ENCODE measurements at places on chromosomes 12 and 14. TPM values are rescaled to one million over a fixed set of nuclear protein-coding genes. Genes with fewer than 3 reads are reported as not detected.
A peak's percentile ranks its signal among the peaks of the same experiment; 100 is the strongest.

KRT3 gene
- not detected for total RNA-seq

GRCh38 chr12:99367181-99367580 is 280.4 kb upstream of the GARIN6 start:
- H3K27ac ChIP-seq: no peak overlapping the region
- no peaks in the 10 kb centered on the region for H3K36me3 ChIP-seq
- H3K27me3 ChIP-seq: no peaks in the 10 kb centered on the region
- no peak for DNase-seq
- no peaks in the 10 kb centered on the region for H3K4me1 ChIP-seq
- H3K4me3 ChIP-seq: no peak overlapping the region

GLT1D1 gene
- 4.4 TPM for total RNA-seq

PSME1 gene
- total RNA-seq: 53.9 TPM

SLC38A1 gene
- total RNA-seq: 281 TPM

DNA sequence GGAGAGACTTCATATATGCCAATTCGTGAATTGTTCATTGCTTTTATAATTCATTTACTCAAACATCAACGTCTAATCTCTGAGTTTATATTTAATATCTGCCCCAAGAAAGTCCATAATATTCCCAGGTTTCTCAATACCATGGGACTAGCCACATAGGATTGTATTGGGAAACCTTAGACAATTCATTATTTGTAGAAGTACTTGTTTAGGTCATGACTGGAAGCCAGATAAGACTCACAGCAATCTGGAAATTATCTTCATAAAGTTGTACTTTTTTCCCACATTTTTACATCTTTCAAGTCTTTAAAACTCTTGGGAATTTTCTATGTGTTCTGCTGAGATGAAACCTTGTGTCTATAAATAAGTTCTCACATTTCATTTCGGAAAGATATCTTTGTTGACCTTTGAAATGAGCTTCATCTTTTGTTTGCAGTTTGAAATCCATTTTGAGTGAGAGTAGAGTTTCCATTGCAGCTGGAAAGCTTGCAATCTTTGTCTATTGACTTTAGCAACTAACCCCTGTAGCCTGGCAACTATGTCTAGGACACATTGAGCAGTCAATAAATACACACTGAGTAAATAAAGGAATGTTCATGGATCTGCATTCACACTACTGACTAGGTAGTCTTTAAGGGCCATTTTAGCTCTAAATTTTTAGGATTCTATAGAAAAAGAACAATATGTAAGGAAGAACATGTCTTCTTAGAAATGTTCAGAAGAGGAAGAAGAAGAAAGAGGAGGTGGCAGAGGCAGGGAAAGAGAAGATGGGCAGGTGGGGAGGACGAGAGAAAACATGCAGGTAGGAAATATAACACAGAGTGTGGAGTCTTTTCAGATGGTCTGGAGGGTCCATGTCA is 154.4 kb downstream of the LRIG3 start:
- H3K27ac ChIP-seq: no peak overlapping the region
- H3K36me3 ChIP-seq: no peaks in the 10 kb centered on the region
- no peak overlapping the region for H3K4me3 ChIP-seq
- no peaks in the 10 kb centered on the region for H3K4me1 ChIP-seq

DNA sequence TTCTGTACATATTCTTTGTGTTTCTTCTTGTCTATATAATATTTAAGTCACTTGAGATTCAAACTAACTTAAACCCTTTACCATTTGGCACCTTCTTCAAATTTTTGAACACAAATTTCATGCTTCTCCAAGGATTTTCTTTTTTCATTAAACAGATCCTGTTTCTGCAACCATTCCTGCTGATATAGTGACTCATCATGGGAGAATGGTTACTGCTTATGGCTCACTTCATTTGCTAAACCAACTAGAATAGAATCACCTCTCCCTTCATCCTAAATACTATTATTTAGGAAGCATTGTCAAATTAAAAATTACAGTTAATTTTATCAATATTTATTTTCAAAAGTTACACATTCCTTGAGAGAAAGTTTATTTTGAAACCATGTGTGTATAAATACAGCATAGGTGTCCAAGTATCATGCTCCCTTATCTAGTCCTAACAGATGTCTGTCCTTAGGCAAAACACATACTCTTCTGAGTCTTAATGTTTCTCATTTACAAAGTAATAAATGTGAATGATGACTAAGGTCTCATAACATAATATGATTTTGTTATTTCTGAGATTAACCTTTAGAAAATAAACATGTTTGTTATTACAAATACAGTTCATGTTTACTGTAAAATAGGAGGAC is 40.7 kb downstream of the PLCZ1 start:
- no peak overlapping the region for H3K27ac ChIP-seq
- DNase-seq: no peak
- H3K4me1 ChIP-seq: no peaks in the 10 kb centered on the region
- H3K36me3 ChIP-seq: no peaks in the 10 kb centered on the region

DNA sequence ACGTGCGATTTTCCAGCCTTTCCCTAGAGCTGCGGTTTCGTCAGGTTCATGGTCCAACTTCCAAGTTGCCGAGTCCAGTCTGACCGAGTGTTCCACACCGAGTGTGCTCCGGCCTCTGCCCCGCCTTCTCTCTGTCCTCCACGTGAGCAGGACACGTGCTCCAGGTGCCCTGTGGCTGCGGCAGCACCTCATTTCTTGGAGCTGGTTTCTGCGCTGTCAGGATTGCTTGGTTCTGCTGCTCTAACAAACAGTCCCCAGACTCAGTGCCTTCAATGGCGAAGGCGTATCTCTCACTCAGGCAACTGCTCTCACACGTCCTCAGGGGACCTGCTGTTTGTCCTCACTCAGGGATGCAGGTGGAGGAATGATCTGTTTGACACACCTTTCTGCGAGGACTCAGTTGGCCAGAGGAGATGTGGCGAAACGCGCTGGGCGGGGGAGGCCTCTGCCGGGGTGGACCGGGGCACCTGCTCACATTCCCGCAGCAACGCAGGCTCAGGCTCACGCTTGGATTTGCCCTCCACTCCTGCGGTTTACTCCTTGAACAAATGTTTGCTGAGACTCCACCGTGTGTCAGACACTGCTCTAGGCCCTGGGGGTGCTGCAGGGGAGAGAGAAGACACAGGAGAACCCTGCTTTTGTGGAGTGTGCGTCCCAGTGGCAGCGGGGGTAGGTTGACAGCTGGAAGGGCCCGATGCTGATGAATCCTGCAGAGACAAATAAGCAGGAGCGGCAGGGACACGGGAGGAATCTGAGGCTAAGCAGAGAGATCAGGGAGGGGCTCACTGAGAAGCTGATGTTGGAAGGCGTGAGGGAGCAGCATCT is 63.4 kb upstream of the FBRSL1 start:
- 0 out of 2 replicates have a peak, but pooled peaks cover 9% of the 10 kb centered on the region for H3K4me1 ChIP-seq
- H3K36me3 ChIP-seq: no peaks in the 10 kb centered on the region
- H3K4me3 ChIP-seq: no peak overlapping the region

- H3K27ac ChIP-seq: no peak overlapping the region
- no peaks in the 10 kb centered on the region for H3K36me3 ChIP-seq
- DNase-seq: peak; percentile 25
- peak overlapping the region; percentile 62 for H3K4me3 ChIP-seq
- H3K27me3 ChIP-seq: peaks cover 6% of the 10 kb centered on the region
Observed at GRCh38 chr12:66235626-66236281, 46.7 kb downstream of the IRAK3 start.

DNA sequence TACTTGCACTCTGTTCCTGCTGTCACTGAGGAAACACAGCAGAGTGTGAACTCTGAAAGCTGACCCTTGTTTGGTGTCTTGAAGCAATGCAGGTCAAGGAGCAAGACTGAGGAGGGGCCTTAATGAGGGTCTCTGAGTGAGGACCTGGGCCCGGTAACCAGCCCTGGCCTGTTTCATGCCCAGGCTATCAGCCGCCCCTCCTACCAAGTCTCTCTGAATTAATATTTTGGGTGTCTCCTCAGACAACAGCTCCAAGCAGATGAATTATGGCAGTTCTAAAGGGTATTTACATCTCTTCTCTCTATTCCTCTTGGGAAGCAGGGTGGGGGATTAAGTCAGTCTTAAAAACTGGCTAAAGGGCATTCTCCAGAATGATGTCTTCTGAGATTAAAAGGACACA is 394.5 kb downstream of the ZFP36L1 start:
- no peak overlapping the region for H3K27ac ChIP-seq
- H3K36me3 ChIP-seq: no peaks in the 10 kb centered on the region
- H3K4me1 ChIP-seq: peaks cover 21% of the 10 kb centered on the region
- no peak overlapping the region for H3K4me3 ChIP-seq
- H3K27me3 ChIP-seq: no peaks in the 10 kb centered on the region

GLIPR1L1 gene
- total RNA-seq: not detected

ITGA7 gene
- total RNA-seq: 49.1 TPM

PLCZ1 gene
- not detected for total RNA-seq

DNA sequence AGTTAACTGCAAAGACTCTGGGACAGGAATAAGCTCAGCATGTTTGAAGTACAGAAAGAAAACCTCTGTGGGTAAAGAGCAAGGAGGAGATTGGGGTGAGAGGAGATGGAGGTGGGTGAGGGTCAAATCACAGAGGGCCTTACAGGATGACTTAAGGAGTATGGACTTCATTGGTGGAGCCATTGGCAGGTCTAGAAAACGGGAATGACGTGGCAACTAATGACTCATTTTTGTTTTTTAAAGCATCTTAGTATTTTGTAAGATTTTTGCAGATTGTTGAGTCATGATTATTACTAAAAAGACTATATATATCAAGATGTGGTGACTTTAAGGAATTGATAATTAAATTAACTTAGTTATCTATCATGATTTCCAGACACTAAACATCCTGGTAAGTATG is 18.5 kb downstream of the UTP20 start:
- H3K4me1 ChIP-seq: no peaks in the 10 kb centered on the region
- H3K27me3 ChIP-seq: no peaks in the 10 kb centered on the region
- H3K36me3 ChIP-seq: peaks cover 48% of the 10 kb centered on the region
- H3K4me3 ChIP-seq: no peak overlapping the region
- DNase-seq: no peak

GRCh38 chr14:34018125-34018524 is 67.3 kb upstream of the EGLN3 start:
- no peaks in the 10 kb centered on the region for H3K36me3 ChIP-seq
- no peak for DNase-seq
- peaks cover 28% of the 10 kb centered on the region for H3K4me1 ChIP-seq
- no peak overlapping the region for H3K4me3 ChIP-seq
- H3K27ac ChIP-seq: no peak overlapping the region

CAPZA3 gene
- not detected for total RNA-seq

DNA sequence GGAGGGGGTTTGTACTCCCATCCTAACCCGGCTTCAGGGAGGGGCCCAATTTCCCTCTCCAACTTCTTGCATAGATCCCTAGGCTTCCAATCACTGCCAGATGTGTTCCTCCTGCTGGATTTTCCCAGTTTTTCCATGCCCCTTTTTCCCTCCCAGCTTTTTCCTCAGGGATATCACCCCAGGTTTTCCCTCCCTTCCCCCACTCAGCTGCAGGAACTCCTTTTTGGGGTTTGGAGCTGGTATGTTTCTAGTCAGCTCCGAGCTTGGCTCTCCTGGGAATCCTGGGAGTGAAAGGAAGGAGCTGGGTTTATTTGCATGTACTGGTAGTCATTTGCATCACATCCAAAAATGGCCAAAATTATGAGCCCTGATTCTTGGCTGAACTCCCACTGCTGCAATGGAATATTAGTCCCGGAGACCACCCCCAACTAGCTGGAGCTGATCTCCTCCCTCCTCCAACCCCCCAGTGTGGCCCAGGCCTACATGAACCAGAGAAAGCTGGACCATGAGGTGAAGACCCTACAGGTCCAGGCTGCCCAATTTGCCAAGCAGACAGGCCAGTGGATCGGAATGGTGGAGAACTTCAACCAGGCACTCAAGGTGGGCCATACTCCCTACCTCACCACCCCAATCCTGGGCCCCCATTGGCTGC is 1.4 kb upstream of the RDH5 start:
- H3K36me3 ChIP-seq: no peaks in the 10 kb centered on the region
- peak overlapping the region; percentile 82 for H3K27ac ChIP-seq
- H3K4me1 ChIP-seq: peaks cover 37% of the 10 kb centered on the region
- peak; percentile 22 for DNase-seq
- peak overlapping the region; percentile 94 for H3K4me3 ChIP-seq
- no peaks in the 10 kb centered on the region for H3K27me3 ChIP-seq

DNA sequence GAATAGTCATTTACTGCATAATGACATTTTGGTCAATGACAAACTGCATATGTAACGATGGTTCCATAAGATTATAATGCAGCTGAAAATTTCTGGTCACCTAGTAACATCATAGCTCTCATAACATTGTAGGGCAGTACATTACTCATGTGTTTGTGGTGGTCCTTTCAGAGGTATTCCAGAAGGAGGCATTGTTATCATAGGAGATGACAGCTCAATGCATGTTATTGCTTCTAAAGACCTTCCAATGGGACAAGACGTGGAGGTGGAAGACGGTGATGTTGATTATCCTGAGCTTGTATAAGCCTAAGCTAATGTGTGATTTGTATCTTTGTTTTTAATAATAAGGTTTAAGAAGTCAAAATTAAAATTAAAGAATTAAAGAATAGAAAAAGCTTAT is 43.8 kb upstream of the TSPAN11 start:
- no peaks in the 10 kb centered on the region for H3K4me1 ChIP-seq
- H3K4me3 ChIP-seq: no peak overlapping the region
- H3K27ac ChIP-seq: no peak overlapping the region
- H3K27me3 ChIP-seq: no peaks in the 10 kb centered on the region
- no peaks in the 10 kb centered on the region for H3K36me3 ChIP-seq
- no peak for DNase-seq

DNA sequence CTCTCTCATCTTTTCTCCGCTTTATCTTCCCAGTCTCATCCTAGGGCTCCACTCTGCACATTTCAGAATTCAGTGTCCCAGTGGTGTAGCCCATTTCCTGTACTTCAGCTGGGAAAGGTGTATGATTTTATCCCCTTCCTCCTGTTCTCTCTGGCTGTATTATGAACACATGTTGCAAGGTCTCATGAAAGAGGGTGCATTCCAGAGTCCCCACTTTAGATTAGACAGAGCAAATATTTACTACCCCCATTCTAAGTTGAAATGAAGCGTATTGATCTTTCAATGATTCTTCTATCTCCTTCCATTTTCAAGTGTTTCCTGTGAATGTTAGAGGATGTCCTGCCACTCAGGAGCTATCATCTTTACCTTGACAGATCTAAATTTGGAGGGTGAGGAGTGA is 123.2 kb downstream of the WIF1 start:
- peaks cover 27% of the 10 kb centered on the region for H3K4me1 ChIP-seq
- peaks cover 7% of the 10 kb centered on the region for H3K27me3 ChIP-seq
- no peak for DNase-seq
- H3K27ac ChIP-seq: no peak overlapping the region

DCAF5 gene
- total RNA-seq: 15.2 TPM

DNA sequence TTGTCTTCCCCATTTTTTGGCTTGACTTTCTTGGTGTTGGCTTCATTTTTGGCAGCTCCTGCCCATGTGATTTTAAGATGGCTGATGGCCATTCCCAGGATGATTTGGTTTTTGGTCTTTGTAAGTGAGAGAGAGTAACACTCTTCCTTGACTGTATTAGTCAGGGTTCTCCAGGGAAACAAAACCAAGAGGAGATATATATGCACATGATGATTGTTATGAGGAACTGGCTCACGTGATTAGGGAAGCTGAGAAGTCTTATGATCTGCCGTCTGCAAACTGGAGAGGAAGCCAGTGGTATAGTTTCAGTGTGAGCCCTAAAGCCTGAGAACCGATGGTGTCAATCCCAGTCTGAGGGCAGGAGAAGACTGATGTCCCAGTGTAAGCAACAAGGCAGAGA is 146.6 kb downstream of the NRXN3 start:
- no peak for DNase-seq
- H3K4me1 ChIP-seq: peaks cover 29% of the 10 kb centered on the region
- no peak overlapping the region for H3K4me3 ChIP-seq
- H3K27ac ChIP-seq: no peak overlapping the region
- H3K27me3 ChIP-seq: no peaks in the 10 kb centered on the region

GRCh38 chr12:66129934-66130266 is 650 bp downstream of the LLPH start:
- no peaks in the 10 kb centered on the region for H3K27me3 ChIP-seq
- H3K36me3 ChIP-seq: peaks cover 18% of the 10 kb centered on the region
- no peak for DNase-seq
- H3K27ac ChIP-seq: no peak overlapping the region
- H3K4me1 ChIP-seq: 0 out of 2 replicates have a peak, but pooled peaks cover 11% of the 10 kb centered on the region

ANO2 gene
- total RNA-seq: 3.3 TPM

Measured in GM23338 (cell line).